A549 treated with Mapracorat at 1 μM for 4 hours (cell line): ENCODE measurements at places on chromosomes 12 and 14. TPM values are rescaled to one million over a fixed set of nuclear protein-coding genes. Genes with fewer than 3 reads are reported as not detected.

TAS2R8 gene
- total RNA-seq: not detected in 5 replicates

FAM222A gene
- 3.4 to 6.0 TPM (median 4.7 TPM) in 5 replicates for total RNA-seq

HCAR1 gene
- 0.02 to 0.06 TPM (median 0.05 TPM) in 3 of 5 replicates, not detected in the others for total RNA-seq

CFAP251 gene
- total RNA-seq: 0.96 to 1.7 TPM (median 1.5 TPM) in 5 replicates

ADGRD1 gene
- total RNA-seq: 0.28 to 0.45 TPM (median 0.38 TPM) in 5 replicates

SLCO1C1 gene
- 0.12 TPM in 1 of 5 replicates, not detected in the others for total RNA-seq

MGST1 gene
- 723 to 889 TPM (median 758 TPM) in 5 replicates for total RNA-seq

LRFN5 gene
- total RNA-seq: not detected in 5 replicates

ZNF891 gene
- 0.28 to 0.41 TPM (median 0.31 TPM) in 5 replicates for total RNA-seq

CATSPERB gene
- total RNA-seq: not detected in 5 replicates

IL31 gene
- total RNA-seq: not detected in 5 replicates

TSPAN11 gene
- total RNA-seq: 0.05 to 0.15 TPM (median 0.07 TPM) in 5 replicates

TEAD4 gene
- total RNA-seq: 39.4 to 51.3 TPM (median 47.9 TPM) in 5 replicates

USP44 gene
- total RNA-seq: 0.06 to 0.20 TPM (median 0.13 TPM) in 3 of 5 replicates, not detected in the others

TRHDE gene
- total RNA-seq: 0.02 to 0.24 TPM (median 0.09 TPM) in 5 replicates

NKX2-1 gene
- total RNA-seq: 0.05 to 0.10 TPM in 2 of 5 replicates, not detected in the others

SYNDIG1L gene
- not detected in 5 replicates for total RNA-seq

CIDEB gene
- total RNA-seq: 0.08 to 0.24 TPM (median 0.17 TPM) in 5 replicates

CAPZA3 gene
- not detected in 5 replicates for total RNA-seq

LIN7A gene
- total RNA-seq: 0.13 to 0.55 TPM (median 0.39 TPM) in 5 replicates

NUAK1 gene
- total RNA-seq: 5.7 to 7.1 TPM (median 6.8 TPM) in 5 replicates

TMEM116 gene
- total RNA-seq: 5.2 to 6.5 TPM (median 6.4 TPM) in 5 replicates

KIF21A gene
- total RNA-seq: 16.3 to 21.2 TPM (median 18.8 TPM) in 5 replicates

ALDH1L2 gene
- total RNA-seq: 2.4 to 3.6 TPM (median 3.2 TPM) in 5 replicates

OLR1 gene
- 0.82 to 1.3 TPM (median 1.2 TPM) in 5 replicates for total RNA-seq
